ENCODE measurements at places on chromosomes 3 and 15.

GRCh38 chr15:26073430-26074333 is 210.6 kb upstream of the ATP10A start:
- no peak for DNase-seq

GRCh38 chr3:185325946-185326791 is 36.8 kb upstream of the MAP3K13 start:
- DNase-seq: no peak

- DNase-seq: no peak
Measured at GRCh38 chr3:14121859-14122258, 2.8 kb downstream of the CHCHD4 start.

DNA sequence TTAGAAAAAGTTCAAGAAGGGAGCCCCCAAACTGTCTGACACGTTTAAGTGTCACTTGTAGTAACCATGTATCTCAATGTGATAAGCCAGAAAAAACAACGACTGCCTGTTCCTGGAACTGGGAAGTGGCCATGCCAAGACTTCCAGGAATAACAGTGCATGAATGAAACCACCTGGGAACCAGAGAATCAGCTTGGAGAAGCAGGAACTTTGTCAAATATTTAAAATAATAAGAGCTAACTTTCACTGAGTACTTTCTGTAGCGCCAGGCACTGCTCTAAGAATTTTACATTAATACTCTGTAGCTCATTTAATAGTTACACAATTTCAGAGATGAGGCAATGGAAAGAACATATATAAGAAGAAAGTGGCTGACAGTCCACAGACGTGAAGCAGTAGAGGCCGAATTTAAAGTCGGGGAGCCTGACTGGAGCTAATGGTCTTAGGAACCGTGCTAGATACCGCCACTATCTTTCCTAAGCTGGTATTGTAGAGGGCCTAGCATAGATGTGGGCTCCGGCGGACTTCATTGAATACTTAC is 876 bp downstream of the PLSCR1 start:
- peak; percentile 77 for DNase-seq

- DNase-seq: no peak
Measured at GRCh38 chr3:51679777-51680176, 8.7 kb downstream of the TEX264 start.

- no peak for DNase-seq
Measured at GRCh38 chr15:60557191-60557618, 78.3 kb upstream of the ICE2 start.

DNA sequence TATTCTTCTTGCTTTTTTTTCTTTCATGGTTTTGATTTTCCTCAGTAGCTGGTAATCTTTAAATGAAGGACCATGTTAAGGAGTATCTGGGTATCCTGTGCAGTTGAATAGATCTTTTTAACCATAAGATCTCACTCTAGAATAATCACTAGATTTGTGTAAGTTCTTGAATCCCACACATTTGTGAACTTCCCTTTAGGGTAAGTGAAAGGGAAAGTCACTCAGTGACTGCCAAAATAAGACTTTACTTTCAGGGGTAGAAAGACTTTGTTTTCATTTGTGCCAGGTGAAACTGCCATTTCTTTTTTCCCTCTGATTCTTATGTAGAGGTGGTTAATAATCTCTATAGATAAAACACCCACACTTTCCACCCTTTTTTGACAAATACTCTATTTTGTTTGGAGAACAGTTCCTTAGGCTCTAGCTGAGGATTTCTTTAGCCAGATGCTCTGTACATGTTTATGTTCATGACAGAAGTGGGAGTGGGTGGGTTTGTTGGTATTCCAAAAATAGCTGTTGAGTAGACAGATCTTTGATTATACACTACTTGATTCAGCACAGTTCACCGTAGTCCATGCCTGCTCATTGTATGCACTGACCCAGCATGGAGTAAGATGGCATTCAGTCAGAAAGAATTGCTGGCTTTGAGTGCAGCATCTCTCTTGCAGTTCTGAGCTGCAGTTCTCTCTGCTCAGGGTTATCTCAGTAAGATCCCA is 28.5 kb downstream of the LRRC49 start:
- DNase-seq: no peak

DNA sequence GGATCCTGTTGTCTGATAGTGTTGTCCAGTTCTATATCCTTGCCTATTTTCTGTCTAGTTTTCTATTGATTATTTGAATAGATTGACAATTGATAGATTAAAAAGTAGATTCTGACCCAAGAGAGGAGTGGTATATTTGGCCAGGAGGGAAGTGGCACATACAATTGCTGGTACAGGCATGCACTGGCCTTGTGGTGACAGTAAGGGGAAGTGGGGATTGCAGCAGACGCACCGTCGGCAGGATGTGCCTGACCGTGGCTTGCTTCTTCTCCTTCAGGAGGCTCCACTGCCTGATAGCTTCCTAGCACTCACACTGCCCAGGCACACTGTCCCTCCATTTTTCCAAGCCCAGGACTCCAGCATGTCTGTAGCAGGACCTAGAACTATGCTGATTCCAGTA is 10.5 kb downstream of the GABRG3 start:
- DNase-seq: no peak

DNA sequence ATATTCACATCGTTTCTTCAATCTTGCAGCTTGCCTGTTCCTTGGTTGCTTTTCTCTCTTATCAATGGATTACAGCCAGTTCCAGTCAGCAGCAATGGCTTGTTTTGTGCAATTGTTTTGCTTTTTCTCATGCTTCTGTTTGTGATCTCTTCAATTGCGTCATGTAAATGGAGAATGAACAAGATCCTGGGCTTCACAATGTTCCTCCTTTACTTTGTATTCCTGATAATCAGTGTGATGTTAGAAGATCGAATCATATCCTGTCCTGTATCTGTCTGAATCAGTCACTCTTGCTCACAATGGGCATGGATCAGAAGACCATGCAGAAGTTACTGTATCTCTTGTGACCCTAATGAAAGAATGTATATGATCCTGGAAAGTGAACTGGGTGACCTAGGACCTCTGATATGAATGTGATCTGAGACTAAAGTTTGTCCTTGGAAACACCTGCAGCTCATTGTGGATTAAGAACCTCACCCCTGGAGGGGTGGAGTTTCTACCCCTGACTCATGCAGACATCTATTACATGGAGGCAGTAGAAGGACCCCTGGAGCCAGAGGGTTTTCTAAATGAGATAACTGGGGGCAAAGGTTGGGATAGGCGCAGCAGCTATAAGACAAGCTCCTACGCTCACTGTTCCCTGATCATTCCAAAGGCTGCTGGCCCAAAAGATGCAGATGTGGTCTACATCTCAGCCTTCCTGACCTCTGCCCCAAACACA is 32.2 kb downstream of the SLC24A1 start:
- DNase-seq: peak; percentile 30

- no peak for DNase-seq
Measured at GRCh38 chr3:75814797-75815196, 29.4 kb upstream of the ZNF717 start.

DNA sequence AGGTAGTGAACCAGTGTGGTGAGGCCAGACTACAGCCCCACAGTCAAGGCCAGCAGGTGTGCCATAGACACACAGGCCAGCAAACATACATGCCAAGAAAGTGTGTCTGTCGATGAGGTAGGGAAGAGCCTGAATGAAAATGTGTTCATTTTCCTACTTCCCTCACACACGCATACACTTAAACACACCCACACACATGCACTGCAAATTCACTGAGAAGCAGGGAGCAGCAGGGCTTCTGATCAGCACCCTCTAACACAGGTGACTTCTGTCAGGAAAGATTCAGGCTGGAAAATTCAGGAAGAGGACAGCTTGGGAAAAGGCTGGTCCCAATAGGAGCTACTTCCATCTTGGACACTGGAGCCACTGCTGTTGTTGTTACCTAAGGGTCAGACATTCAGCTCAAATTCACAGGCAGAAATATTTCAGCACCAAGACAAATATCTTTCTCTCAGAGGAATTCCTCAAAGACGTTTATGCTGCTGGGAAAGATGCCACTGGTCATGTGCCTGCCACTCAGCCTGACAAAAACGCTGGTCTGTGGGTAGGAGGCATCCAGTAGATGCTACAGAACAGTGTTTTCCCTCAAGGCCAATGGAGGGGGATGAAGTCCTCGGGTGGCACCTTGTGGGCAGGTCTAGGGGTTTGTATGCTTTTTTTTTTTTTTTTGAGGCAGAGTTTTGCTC is 40.9 kb upstream of the LARS2 start:
- peak; percentile 19 for DNase-seq

DNA sequence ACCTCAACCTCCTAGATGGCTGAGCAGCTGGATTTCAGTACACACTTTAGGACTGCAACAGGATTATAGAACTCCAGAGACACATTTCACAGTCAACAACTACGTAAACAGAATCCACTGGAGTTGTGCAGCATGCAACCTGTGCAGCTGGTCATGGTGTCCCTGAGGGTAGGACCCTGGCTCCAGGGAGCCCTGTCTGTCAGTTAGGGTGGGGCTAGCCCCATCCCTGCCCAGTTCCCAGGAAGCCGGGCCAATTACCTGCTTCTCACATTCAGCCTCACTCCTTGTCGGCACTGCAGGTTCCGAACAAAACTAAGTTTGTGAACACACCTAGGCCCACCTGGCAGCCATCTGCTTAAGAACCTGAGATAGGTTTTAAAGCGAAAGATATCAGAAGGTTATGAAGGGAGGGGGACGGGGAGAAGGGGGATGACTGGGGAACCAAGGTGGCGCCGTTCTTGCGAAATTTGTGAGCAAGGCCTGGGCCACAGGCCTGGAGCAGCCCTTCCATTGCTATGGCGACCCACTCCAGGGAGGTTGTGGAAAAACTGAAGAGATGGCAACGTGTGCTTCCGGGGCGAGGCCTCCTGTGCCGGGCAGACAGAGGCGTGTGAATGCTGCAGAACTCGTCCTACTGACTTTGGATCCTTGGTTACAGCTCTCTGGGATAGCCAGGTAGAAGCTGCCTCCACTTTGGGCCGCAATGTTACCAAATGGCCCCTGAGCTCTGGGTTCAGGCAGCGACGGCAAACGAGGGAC is 25.3 kb downstream of the ACSBG1 start:
- DNase-seq: no peak

DNA sequence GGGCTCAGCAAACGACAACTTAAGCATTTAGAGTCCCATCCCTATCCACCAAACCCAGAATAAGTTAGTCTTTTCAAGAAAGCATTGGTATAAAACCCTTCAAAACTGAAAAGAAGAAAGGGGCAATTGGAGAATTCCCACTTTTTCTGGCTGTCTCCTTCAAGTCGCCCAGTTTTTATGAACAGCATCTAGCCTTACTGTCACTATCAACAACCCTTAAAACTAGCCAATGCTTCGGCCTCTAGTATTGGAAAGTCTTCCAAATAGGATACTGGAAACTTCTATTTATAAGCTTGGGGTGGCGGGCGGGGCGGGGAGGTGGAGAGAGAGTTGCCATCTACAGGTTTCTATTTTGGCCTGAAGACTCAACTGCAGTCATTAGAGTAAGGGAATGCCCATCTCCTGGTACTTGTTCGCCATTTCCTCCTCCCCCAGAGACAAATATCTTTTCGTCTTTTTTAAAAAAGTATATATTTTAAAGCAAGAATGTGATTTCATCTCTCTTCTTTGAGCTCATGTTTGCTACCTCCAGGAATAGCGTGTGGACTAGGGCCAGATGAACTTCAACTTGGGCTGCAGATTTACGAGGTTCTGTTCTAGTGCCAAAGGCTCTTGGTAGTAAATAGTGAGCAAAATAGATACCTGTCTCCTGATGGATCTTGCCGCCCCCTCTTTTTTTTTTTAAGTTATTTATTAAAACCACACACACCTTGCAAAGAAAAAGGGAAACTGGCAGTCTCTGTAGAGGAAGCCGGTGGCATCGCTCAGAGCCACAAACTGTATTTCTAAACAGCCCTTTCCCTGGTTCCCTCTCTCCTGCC is 2.7 kb downstream of the BCL6 start:
- DNase-seq: no peak

- DNase-seq: no peak
Measured at GRCh38 chr15:67639591-67639990, 97.1 kb downstream of the MAP2K5 start.

- DNase-seq: no peak
Measured at GRCh38 chr15:59966262-59966661, 37.8 kb upstream of the FOXB1 start.

- DNase-seq: no peak
Measured at GRCh38 chr3:169847896-169848295, 21.8 kb downstream of the LRRC31 start.

DNA sequence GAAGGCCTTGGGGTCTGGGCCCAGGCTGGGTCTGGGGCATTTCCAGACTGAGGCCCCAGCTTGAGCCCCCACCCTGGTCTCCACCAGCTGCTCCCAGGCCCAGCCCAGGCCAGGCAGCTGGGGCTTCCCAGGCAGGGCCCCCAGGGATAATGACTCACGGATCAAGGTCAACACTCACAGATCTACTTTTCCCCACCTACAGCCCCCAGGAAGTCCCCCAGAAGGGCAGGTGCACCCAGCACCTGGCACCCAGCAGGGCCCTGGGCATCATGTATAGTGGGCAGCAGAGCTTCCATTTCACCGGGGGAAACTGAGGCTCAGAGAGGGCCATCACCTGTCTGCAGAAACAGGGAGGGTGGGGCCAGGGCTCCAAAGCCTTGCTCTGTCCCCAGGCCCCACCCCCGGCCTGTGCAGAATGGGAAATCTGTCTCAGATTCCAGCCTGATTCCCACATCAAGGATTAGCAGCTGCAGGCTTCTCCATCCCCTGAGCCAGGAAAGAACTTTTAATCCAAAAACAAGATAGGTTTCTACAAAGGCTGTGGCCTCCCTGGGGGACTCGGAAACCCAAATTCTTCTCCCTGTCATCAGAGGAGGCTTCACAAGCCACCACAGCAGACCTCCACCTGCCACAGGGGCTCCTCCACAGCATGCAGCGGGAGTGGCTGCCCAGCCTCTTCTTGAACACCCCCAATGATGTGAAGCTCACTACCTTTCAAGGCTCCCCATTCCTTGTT is 49.8 kb downstream of the IQSEC1 start:
- no peak for DNase-seq

DNA sequence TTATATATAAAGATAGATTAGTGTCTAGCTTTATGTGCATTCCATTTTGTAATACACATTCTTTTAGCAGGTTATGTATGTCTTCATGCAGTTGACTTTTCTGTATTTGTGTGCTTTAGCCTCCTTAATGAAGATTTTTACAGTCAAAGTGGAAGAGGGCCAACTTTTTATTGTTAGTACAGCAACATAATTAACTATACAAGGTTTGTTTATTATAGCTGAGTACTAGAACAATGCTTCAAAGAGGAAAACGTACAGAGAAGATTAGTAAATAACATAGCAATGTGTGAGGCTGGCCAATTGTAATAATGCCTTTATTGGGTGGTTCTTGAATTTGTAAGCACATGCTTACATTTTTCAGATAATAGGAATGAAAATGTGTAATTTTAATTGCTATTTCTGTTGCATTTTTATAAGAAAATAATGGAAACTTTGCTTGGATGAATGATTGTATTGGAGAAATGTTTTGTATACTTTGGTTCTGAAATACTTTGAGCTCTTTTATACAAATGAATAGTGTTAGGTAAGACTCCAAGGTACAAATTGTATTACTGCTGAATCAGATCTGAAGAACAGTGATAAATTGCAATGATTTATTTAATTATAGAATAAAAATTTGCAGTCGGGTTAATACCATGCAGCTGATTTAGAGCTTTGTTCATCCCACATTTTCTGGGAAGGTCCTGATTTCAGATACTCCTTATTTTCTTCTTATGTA is 41.4 kb downstream of the UBE2E2 start:
- no peak for DNase-seq

- no peak for DNase-seq
Measured at GRCh38 chr3:147924755-147925154, 515.6 kb downstream of the ZIC1 start.

All from adipocyte (in vitro differentiated cells).